ENCODE measurements at places on chromosomes 11 and 22.

DNA sequence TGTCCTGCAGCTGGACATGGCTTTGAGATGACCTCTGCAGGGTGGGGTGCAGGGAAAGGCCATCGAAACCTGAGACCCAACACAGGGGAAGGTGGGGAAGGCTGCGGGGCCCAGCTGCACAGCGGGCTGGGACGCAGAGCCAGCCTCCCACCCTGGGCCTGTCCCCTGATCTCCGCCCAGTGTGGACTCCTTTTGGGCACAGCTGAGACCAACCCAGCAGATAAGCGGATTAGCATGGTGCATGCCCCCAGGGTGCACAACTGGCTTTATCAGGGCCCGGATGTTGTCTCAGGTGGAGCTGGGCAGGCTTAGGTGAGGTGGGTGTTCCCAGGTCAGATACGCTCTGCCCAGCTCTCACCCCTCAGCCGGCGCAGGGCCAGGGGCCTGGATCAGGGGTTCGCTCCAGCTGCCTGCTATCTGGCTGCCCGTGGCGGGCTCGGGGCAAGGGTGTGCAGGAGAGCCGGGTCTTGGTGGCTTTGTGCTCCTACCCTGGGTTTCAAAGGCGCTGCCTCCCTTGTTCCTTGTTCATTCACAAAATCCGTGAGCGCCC is 28.1 kb upstream of the MUC5AC start:
- no peak for DNase-seq

- no peak for DNase-seq
These were observed 49.6 kb downstream of the COMMD9 start for GRCh38 chr11:36239636-36240035.

GRCh38 chr11:45180179-45180847 is 33.9 kb downstream of the PRDM11 start:
- no peak for DNase-seq

GRCh38 chr11:134207538-134208239 is 16.1 kb downstream of the NCAPD3 start:
- no peak for DNase-seq

GRCh38 chr22:45125188-45125587 is 38.5 kb upstream of the NUP50 start:
- DNase-seq = peak; percentile 45

GRCh38 chr11:60866911-60867870 is at the start of gene ZP1:
Gene ZP1, plus strand, starts transcription at chr11:60867542. Its CDS starts 20 bp downstream, at chr11:60867562.
- no peak for DNase-seq

All from SK-N-DZ (cell line).